ENCODE measurements at places on chromosomes 13 and 19.

DNA sequence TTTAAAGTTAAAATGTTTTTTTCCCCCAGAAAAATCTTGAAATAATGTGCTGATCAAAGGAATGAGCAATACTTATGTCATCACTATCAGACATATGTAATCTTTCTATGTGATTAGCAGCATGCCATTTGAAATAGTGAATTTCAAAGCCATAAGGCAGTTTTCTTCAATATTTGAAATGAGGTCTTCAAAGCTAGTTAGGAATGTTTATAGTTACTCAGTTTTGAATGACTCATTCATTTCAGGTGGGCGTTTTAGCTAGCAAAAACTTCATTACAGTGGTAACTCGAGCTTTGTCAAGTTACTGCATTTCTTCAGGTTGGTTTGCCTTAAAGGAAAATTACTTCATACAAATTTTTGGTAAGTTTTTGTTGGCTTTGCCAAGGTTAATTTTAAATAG lies 102.1 kb downstream of the ATP8A2 start:
- no peak for DNase-seq

DNA sequence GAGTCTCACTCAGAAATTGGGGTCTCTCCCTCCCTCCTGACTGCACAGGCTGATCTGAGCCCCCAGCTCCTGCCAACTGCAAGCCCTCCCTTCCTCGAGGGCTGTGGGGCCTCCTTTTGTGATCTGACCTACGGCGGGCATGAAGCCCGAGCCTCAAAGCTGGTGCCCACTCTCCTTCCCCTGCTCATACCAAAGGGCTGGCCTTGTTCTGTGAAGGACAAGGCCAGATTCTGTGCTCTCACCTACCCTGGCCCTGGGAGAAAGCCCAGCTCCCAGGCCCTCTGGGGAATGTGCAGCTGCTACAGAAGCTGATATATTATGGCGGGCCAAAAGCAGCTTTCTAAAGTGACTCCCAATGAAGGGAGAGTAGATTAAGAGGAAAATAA lies 9.0 kb upstream of the ECH1 start:
- no peak for DNase-seq

GRCh38 chr19:1524287-1524971 lies 552 bp downstream of the PLK5 start:
- no peak for DNase-seq

GRCh38 chr19:47509973-47510372 lies 4.9 kb downstream of the NAPA start:
- no peak for DNase-seq

DNA sequence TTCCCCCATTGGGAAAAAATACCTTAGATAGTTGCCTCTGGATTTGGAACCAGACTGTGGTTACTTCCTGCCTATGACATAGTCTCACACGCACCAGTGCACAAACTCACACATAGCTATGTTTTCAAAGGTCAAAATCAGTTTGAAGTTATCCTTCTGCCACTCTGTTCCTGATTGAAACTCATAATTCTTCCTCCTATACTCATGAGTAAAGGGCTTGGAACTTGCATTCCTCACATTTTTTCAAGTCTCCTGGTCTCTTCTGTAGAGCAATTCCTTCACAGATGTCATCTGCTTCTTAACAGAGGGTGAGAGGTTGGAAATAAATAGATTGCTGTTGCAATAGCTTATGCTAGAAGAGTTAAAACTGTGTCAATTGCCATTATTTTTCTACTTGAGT lies 18.6 kb upstream of the POSTN start:
- DNase-seq: peak; percentile 90

DNA sequence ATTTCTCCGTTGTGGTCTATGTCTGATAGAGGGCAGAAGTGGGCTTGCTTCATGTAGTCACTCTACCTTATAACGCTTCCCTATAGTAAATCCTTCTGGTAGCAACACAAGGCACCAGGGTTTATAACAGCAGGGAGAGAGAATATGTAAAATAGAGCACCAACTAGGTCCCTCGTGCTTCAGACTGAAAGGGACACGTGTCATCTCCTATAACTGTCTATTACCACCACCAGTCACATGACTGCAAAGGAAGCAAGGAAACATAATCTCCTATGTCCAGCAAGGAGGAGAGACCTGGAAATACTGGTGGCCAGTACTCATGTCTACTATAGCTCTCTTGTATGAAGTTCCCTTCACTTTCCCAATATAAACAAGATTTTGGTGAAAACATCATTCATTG lies 79.2 kb downstream of the SLAIN1 start:
- DNase-seq: no peak

DNA sequence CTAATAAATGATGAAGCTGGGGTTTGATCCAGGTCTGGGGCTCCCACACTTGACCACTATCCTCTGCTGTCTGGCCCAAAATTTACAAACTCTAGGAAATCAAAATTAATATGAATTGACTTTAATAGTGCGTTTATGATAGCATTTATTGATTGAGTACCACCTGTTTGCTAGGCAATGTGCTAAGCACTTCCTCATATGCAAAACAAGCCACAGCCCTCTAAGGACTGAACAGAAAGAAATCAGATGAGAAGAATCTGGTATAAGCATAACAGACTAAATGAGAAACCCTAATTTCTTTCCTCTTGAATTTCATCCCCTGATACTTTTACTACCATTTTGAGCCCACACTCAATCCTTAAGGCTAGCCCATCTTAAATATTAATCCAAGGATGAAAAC lies 6.6 kb upstream of the MLNR start:
- no peak for DNase-seq

DNA sequence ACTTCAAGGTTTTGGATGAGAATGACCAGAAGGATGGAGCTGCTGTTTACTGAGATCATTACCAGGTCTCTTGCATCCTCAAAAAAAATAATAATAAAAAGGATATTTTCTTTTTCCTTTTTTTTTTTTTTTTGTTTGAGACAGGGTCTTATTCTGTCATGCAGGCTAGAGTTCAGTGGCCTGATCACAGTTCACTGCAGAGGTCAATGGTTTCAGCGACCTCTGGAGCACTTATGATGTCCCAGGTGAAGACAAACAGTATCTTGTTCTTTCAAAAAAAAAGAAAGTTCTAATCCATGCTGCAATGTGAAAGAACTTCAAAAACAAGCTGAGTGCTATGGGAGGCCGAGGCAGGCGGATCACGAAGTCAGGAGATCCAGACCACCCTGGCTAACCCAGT lies 30.4 kb upstream of the TPM4 start:
- no peak for DNase-seq

DNA sequence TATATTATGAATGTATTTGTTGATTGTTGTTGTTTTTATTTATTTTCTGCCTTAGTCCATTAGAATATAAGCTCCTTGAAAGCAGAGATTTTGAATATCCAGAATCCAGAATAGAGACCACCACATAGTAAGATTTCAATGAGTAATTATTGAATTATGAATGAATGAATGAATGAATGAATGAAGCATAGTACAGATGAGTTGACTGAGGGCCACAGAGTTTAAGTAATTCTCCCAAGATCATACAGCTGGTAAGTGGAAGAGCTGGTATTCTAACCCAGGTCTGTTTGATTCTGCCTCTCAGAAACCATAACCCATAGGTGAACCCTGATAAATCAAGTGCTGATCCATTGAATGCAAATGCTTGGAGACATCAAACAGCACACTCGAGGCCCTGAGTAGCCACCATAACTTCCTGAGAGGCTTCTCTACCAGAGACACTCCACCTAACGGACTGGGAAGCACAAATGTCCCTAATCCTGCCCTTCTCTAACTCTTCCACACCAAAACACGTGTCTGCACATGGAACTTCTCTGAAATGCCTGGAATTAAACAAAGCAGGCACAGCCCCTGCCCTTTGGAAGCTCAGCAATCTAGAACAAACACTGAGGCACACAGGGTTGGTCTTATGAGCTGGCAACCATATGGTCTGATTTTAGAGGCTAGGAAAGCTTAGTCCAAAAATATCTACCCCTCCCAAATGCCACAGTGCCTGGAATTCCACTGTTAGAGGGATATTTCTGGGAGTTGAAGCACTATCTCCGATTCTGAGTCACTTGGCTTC lies 190.1 kb downstream of the FOXO1 start:
- no peak for DNase-seq

- no peak for DNase-seq
Measured at GRCh38 chr19:18384775-18385174, 1.2 kb upstream of the GDF15 start.

DNA sequence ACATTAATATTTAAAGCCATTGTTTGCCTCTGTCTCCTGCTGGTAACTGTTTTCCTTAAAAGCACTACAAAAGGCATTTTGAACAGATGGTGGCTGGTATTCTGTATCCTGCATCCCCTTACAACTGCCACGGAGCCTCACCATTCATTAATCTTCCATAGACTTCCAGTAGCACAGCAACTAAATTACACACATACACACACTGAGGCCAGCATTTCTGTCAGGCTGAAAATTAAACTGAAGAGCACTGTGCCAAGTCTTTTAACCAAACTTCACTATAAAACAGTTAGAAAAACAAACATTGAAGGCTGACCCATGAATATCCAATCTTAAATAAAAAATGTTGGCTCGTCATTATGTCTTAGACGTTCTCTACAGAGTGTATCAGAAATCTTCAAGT lies 697.8 kb downstream of the DACH1 start:
- no peak for DNase-seq

GRCh38 chr19:4537953-4538600 lies 1.8 kb downstream of the LRG1 start:
- DNase-seq: no peak

GRCh38 chr13:20182231-20182846 lies 10.4 kb downstream of the GJB2 start:
- peak; percentile 89 for DNase-seq

DNA sequence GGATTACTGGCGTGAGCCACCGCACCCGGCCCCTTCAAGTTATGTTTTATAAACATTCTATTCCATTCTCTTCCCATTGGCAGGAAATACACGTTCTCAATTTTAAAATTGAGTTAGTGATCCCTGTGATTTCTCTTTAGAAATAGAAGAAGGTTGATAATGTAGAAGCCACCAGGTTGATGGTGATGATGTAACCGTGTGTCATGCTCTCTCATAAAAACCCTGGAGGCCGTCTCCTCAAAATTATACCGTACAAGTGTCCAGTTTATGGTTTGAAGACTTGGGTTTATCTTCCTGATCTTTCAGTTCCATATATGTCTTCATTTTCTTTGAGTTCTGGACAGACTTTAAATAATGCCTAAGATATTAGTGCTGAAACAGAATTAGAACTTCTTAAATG lies 32.2 kb downstream of the COG3 start:
- DNase-seq: no peak

- no peak for DNase-seq
Measured at GRCh38 chr19:51417810-51418157, 342 bp upstream of the SIGLEC10 start.

GRCh38 chr19:55702131-55702627 lies 27.2 kb downstream of the EPN1 start:
- no peak for DNase-seq

GRCh38 chr19:52190487-52191293 lies 838 bp downstream of the PPP2R1A start:
- DNase-seq: peak; percentile 68

DNA sequence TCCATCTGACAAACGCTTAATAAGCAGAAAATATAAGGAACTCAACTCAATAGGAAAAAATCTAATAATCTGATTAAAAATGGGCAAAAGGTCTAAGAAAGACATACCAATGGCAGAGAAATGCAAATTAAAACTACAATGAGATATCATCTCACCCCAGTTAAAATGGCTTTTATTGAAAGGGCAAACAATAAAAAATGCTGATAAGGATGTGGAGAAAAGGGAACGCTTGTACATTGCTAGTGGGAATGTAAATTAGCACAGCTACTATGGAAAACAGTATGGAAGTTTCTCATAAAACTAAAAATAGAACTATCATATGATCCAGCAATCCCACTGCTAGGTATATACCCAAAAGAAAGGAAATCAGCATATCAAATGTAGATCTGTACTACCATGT lies 508.8 kb upstream of the GPC6 start:
- no peak for DNase-seq

DNA sequence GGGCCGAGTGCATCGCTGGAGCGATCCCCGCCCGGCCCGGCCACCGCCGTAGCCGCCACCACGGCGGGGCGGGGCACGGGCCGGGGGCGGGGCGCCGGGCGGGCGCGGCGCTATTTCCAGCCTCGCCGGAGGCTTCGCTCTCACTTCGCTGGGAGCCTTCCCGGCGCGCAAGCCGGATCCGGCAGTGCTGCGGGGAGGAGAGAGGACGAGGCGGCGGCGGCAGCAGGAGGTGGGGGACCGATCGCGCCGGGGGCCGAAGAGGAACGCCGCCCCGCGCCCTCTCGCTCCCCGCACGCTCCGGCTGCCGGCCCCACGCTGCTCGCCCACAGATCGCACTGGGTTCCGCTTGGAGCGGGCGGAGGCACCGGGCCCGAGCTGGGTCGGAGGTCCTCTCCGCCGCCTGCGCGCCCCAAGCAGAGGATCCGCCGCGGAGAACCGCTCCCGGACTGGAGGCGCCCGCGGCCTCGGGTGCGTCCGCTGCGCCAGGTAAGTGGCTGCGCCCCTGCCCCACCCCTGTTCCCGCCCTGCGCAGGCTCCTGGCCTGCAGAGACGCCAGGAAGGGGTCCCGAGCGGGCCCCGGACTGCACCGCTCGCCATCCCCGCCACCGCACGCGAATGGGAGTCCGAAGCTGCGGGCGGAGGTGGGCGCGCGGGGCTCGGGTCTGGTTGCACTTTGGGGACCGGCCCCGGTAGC lies at the start of gene CHST8:
Gene CHST8 (plus strand): TSS at position 143 of the 694 bp plus-strand sequence. CDS start 67,309 bp downstream, outside the sequence.
- DNase-seq: peak; percentile 16

GRCh38 chr13:100954430-100955305 lies 280.1 kb upstream of the TMTC4 start:
- peak; percentile 20 for DNase-seq

DNA sequence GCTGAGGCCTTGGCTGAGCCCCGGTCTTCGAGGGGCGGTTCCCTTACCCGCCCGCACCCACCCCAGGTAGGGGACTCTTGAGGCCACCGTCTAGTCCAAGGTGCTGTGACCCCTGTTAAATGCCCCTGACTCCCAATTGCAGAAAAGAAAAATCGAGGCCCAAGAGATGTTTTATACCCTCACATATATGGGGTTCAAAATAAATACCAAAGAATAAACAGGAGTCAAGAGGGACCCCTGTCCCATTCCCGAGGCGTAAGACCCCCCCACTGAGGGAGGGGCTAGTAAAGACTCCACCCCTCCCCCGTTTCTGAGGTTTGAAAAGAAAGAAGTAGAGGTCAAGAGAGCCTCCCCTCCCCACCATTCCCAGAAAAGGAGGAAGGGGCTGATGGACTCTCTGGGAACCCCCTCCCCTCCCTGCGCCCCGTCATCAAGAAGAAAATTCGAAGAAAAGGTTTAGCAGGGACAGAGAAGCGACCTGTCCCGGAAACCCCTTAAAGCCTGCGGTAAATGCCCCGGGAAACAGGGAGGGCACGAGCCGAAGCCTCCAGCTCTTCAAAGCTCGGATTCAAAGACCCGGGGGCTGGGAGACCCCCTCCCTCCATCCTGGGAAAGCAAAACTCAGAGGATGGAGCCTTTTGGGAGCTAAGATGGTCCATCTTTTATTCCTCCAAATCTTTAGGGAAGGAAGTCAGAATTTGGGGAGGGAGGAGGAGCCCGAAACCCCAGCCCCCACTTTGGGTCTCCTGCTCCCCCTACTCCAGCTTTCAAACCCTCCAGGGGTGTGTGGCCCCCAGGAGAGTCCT lies 755 bp upstream of the RAB3A start:
- DNase-seq: no peak

GRCh38 chr13:113562085-113562749 lies 22.3 kb upstream of the TFDP1 start:
- DNase-seq: peak; percentile 91

Data from choroid plexus epithelial cell (primary cell).